ENCODE measurements at places on chromosomes 2 and 18.

DNA sequence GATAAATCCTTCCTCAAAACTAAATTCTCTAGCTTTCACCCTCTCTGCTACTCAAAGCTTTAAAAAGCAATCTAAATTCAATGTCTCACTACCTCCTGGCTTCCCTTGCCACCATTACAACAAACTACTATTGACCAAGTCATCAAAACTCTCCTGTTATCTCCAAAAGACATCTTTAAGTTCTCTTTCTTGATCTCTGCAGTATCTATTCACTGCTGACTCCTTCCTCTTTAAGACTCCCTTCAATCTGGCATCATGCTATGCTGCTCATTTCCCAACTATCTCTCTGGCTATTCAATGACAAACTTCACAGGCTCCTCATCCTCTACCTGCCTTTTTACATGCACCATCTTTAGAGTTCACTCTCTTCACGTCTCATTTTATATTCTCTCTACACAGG lies 5.9 kb downstream of the PPP3R1 start:
- no peak for DNase-seq

DNA sequence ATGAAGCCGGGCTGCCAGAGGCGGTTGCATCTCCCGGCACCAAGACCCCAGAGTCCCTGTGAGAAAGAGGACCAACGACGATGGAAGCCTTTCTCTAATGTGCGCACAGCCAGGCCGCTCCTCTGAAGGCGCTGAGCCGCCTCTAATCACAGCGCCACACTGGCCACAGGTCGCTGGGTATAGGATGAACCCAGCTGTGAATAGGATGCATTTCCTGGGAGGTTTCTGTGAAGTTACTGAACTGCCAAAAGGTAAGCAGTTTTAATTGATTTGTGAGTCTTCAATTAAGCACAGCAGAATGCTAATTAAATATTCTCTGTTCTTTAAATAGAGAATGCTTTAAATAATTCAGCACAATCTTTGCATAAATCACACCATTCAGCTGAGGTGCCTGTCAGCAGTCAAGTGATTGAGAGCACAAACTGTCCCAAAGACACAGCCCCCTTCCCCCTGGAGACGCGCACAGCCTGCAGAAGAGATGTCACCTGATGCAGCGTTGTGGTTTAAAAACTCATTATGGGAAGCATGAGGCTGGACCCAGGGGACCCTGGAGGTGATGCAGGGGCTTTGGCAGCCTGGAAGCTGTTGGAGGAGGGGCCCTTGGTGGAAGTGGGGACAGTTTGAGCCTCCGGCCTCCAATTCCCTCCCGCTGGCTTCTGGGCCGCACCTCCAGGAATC lies 98.1 kb downstream of the RTP5 start:
- no peak for DNase-seq

- DNase-seq = no peak
These were observed 153.7 kb upstream of the VRK2 start for GRCh38 chr2:57892920-57893319.

DNA sequence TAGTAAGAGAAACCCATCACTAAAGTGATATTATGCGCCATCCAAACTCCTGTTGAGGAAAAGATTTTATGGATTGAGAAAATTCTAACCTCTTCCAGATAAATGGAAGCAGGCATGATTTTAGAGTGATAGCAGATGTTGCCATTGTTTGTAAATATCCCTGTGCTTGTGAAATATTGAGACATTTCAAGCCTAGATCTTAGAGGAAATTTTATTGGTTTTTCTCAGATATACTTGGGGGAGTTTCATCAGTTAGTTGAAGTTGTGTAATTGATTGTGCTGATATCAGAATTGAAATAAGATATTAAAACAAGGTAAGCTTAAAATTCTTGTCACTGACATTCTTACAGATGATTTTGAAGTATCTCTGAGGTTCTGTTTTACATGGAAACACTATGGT lies 390.9 kb upstream of the FANCL start:
- no peak for DNase-seq

DNA sequence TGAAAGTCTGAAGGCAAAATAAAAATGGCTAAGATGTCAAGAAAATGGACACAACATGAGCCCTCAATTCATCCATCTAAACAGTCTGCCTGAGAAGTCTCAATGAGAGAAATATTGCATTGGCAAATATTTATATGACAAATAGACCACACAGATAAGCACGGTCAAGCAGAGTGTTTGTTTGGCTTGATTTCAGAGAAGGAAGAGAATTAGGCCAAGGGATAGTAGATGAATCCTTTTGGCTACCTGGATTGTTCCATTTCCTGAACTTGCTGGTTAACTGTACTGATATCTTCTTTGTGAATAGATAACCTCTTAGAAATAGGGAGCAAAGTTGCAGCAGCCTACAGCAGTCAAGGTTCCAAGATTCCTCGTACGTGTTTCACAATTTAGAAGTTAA lies 129.6 kb downstream of the RBMS1 start:
- DNase-seq = no peak

- DNase-seq = no peak
These were observed 903.3 kb upstream of the KLHL29 start for GRCh38 chr2:22481486-22482259.

GRCh38 chr2:195428673-195429072 lies 228.4 kb upstream of the SLC39A10 start:
- no peak for DNase-seq

- DNase-seq = no peak
These were observed 64.5 kb downstream of the ROCK1 start for GRCh38 chr18:21047126-21047525.
